ENCODE measurements at places on chromosomes 12 and 14. TPM values are rescaled to one million over a fixed set of nuclear protein-coding genes. Genes with fewer than 3 reads are reported as not detected.

DNA sequence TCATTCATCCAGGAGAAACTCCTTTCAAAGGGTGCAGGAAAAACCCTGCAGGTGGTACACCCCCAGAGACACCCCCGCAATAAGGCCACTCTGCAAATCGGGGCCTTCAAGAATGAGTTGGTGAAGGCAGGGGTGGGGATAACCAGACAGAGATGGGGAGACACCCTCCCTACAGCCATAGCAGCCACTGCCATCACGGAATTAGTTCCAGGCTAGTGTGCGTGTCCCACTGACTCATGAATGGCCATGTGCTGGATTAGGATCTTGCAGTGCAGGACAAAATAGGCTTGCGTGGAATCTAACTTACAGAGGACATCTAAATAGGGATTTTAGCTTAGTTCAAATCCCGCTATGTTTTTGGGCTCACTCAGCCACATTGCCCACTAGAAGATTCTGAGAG, 37.8 kb downstream of the SPRING1 start:
- no peak for DNase-seq

GRCh38 chr14:23408307-23408630, 196 bp upstream of the MYH6 start:
- DNase-seq = no peak

DNA sequence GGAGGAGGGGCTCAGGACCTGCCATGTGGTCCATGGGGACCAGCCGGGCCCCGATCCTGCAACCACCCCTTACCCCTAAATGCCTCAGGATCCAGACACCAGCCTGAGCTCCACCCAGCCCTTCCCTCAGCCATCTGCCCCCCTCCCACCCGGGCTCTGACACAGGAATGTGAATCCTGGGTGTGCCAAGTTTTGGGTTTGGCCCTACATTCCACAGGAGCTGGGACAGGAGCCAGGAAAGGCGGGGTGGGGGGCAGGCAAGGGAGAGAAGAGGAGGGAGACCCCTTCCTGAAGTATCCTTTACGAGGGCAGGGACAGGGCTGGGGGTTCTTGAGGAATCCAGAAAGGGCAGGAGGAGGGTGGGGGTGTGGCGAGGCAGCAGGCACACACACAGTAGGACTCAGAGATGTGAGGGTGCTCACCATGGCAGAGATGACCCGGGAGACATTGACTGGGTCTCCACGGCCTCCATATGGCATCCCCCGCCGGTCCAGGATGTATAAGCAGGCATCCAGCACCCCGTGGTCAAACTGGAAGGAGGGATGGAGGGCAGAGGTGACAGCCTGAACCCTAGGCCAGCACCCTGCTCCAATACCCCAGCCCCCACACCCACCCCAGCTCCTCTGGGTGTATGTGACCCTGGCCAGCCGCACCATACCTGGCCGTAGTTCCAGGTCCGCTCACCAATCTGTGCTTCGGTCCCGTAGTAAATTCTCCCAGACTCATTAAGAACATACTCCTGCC, 3.5 kb downstream of the TGM1 start:
- no peak for DNase-seq

- DNase-seq = no peak
These were observed at the start of gene ITGB7 for GRCh38 chr12:53207042-53207441. TSS of gene ITGB7 (minus strand) at chr12:53207251. CDS start at chr12:53200443, 6,808 bp downstream.

- no peak for DNase-seq
These were observed 92.1 kb upstream of the OTX2 start for GRCh38 chr14:56902385-56902784.

DNA sequence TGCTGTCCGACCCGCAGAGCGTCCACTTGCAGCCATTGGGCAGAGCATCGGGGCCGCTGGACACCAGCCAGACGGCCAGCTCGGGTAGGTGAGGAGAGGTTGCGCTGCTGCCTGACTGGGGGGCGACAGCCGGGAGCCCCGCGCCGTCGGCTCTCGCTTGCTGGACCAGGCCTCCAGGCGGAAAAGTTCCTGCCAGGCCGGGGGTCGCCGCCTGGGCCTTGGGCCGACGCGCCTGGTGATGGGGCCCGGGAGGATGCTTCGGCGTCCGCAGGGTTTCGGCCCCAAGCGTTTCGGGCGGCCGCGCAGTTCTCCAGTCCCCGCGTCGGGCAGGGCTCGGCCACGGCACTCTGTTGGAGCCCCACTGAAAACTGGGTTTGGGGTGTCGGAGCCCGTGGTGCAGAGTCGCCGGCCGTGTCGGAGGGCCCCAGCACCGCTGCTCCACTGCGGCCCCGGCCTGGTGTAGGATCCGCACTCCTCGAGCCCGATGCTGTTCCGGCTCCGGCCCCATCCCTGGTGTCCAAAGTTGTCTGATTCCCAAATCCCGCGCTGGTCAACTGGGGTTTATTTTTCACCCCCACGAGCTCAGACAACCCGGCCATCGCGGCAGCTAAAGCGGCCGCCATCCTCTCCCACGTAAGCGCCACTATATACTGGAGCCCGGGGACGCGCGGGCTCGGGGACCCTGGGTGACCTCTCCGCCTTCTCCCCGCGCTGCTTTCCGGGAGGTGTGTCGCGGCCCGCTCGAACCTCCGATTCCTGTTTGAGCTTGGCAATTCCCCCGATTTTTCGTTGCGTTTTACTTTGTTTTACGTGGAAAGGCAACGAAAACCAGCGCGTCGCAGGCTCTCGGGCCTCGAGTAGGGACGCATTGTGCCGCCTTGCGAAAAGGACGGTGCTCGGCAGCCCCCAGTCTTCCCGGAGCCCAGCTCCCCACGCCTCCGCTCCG, 872 bp downstream of the VSX2 start:
- DNase-seq = no peak

GRCh38 chr12:124605883-124606774, 38.7 kb upstream of the NCOR2 start:
- DNase-seq = no peak

DNA sequence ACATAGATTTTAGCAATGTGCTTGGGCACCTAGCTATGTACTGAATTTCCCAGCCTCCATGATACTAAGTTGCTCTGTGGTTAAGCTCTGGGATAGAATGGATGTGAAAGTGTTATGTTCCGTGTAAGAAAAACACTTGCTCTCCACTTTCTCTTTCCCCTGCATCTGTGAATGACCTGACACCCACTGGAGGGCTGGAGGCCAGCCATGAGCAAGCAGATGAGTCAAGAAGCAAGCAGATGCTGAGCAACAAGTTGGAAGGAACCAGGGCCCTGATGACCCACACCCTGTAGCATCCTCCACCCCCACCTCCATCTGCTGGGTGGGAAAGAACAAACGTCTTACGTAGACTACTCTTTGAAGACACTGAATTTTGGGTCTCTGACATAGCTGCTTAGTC, 56.6 kb downstream of the EID3 start:
- no peak for DNase-seq

- no peak for DNase-seq
These were observed 51.5 kb downstream of the TMPRSS12 start for GRCh38 chr12:50894241-50894640.

The CEP170B gene
- 32.0 TPM for total RNA-seq

The MRPS35 gene
- total RNA-seq = 135 TPM

The ACVRL1 gene
- 0.74 TPM for total RNA-seq

The PLBD2 gene
- total RNA-seq = 41.1 TPM
